Endothelial cell of umbilical vein (primary cell): ENCODE measurements at places on chromosomes 2 and 18. TPM values are rescaled to one million over a fixed set of nuclear protein-coding genes. Genes with fewer than 3 reads are reported as not detected.

GRCh38 chr2:42359304-42359964 lies 1.6 kb downstream of the COX7A2L start:
- peak overlapping the region; percentile 92 for H3K4me3 ChIP-seq
- DNase-seq: no peak
- H3K36me3 ChIP-seq: no peaks in the 10 kb centered on the region
- H3K4me1 ChIP-seq: peaks cover 18% of the 10 kb centered on the region
- no peaks in the 10 kb centered on the region for H3K27me3 ChIP-seq

- DNase-seq: no peak
- no peak overlapping the region for H3K27ac ChIP-seq
- no peaks in the 10 kb centered on the region for H3K27me3 ChIP-seq
- H3K36me3 ChIP-seq: no peaks in the 10 kb centered on the region
- H3K4me3 ChIP-seq: no peak overlapping the region
- H3K4me1 ChIP-seq: no peaks in the 10 kb centered on the region
Measured at GRCh38 chr2:227022608-227023007, 141.4 kb downstream of the COL4A4 start.

DNA sequence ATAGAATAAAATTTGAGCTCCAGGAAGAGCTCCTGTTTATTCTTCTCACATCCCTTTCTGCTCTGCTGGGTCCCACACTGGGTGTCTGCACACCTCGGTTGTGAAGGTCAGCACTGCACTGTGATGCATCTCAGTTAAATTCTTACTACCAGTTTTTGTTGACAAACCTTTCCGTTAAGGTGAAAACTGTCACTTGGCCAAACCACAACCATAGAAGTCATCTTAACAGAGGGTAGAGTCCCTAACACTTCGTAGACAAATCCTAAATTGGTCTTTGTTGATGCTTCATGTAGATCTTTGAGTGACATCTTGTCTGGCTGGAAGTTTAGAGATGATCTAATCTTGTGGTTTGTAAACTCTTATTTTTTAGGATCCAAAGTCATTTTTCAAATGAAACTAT lies 167.4 kb upstream of the MAP3K20 start:
- no peak overlapping the region for H3K27ac ChIP-seq
- no peak for DNase-seq
- H3K27me3 ChIP-seq: peaks cover 4% of the 10 kb centered on the region
- H3K36me3 ChIP-seq: no peaks in the 10 kb centered on the region
- H3K4me1 ChIP-seq: no peaks in the 10 kb centered on the region

- H3K4me3 ChIP-seq: no peak overlapping the region
- no peaks in the 10 kb centered on the region for H3K27me3 ChIP-seq
- no peaks in the 10 kb centered on the region for H3K36me3 ChIP-seq
Measured at GRCh38 chr18:46369323-46369722, 265.1 kb downstream of the HAUS1 start.

DNA sequence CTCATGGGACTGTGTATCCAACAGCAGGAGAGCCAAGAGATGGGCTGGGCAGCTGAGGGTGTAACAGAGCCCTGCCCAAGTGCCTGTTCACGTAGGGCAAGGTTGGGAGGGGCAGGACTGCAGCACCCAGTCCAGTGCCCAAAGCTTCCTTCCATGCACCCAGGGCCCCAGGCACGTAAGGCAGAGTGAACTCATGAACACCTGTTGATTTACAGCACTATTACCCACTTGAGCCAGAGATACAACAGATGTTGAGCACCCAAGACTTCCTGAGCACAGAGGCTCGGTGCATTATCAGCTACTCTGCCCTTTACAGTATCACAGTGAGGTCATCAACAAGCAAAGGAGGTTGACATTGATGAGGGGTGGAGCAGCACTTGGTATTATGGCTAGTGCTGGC lies 50.2 kb upstream of the FHL2 start:
- no peaks in the 10 kb centered on the region for H3K4me1 ChIP-seq
- H3K27me3 ChIP-seq: peaks cover 3% of the 10 kb centered on the region
- H3K27ac ChIP-seq: no peak overlapping the region

- peak; percentile 87 for DNase-seq
- H3K36me3 ChIP-seq: no peaks in the 10 kb centered on the region
- H3K4me1 ChIP-seq: peaks cover 29% of the 10 kb centered on the region
- H3K4me3 ChIP-seq: no peak overlapping the region
- peak overlapping the region; percentile 95 for H3K27ac ChIP-seq
Measured at GRCh38 chr18:9321736-9322135, 12.8 kb upstream of the TWSG1 start.

DNA sequence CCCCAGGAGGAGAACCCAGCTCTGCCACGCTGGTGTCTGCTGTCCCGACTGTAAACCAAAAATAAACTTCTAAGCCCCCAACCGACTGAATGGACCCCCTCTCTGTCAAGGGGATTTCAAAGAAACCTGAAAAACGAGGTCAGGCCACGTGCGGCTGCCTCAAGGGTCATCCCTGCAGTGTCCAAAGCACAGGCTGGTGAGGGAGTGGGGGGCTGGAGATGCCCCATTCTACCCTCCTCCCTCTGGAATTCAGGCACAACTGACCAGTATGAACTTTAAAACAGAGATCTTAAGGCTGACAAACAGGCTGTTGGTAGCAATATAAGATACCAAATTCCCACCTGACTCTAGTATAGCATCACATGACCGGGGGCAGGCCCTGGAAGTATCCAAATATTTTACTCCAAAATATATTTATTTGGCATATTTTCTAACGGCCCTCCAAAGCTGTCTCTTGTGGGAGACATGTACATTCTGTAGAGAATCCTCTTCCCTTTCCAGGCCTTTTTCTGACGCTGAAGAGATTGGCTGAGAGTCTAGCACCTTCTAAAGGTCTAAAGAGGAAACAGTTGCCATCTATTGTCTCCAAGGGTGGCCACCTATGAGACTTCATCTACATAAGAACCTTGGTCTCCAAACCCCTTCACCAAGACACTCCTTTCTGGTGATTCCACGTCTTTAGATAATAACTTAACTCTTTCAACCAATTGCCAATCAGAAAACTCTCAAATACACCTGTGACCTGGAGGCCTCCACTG lies 40.4 kb upstream of the CTDP1 start:
- H3K36me3 ChIP-seq: no peaks in the 10 kb centered on the region
- no peak overlapping the region for H3K4me3 ChIP-seq
- H3K27ac ChIP-seq: no peak overlapping the region
- DNase-seq: no peak

DNA sequence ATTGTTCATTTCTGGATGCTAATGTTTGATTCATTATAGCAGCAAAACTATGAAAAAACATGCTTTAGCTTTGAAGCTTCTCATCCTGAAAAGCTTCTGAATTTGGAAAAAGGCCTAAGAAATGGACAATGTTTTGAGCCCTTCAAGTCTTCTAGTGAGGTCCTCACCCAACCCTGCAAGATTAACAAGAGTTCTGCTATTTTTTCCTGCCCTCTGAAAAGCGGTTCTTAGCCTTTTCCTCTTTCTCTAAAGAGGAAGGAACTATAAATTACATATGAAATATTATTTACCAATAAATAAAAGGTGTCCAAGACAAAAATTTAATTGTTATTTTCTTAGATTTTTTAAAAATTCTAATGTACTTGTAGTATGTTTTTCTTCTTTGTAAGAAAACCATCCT lies 19.9 kb upstream of the CDH19 start:
- no peaks in the 10 kb centered on the region for H3K36me3 ChIP-seq
- peaks cover 11% of the 10 kb centered on the region for H3K4me1 ChIP-seq
- DNase-seq: no peak
- no peaks in the 10 kb centered on the region for H3K27me3 ChIP-seq
- no peak overlapping the region for H3K4me3 ChIP-seq

GRCh38 chr2:186827862-186828492 lies 21.0 kb downstream of the ZSWIM2 start:
- H3K4me3 ChIP-seq: no peak overlapping the region
- H3K4me1 ChIP-seq: no peaks in the 10 kb centered on the region
- no peaks in the 10 kb centered on the region for H3K36me3 ChIP-seq
- H3K27me3 ChIP-seq: no peaks in the 10 kb centered on the region
- no peak overlapping the region for H3K27ac ChIP-seq
- DNase-seq: peak; percentile 47

DNA sequence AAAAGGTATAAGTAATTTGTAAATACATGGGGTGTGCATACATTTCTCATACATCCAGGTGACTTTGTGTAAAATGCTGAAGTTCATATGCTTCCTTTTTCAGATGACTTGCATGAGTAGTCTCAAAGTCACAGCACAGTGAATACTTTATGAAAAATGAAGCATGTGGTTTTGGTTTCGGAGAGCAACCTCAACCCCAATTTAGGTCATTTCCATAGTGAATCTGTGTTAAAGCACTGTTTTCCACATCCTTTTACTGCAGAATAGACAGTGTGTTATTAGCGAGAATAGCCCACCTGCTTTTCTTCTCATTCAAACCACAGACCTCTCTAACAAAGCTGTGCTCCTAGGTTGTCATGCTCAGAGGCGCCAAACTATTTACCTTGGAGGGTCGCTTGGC lies 204.4 kb upstream of the RASGRP3 start:
- H3K36me3 ChIP-seq: no peaks in the 10 kb centered on the region
- H3K27ac ChIP-seq: no peak overlapping the region
- no peak overlapping the region for H3K4me3 ChIP-seq
- no peak for DNase-seq
- no peaks in the 10 kb centered on the region for H3K27me3 ChIP-seq
- peaks cover 12% of the 10 kb centered on the region for H3K4me1 ChIP-seq

Gene CSRNP3
- not detected in 2 replicates for polyA plus RNA-seq

Gene KIAA2012
- polyA plus RNA-seq: not detected in 2 replicates

Gene SELENOI
- polyA plus RNA-seq: 4.8 and 10.8 TPM in 2 replicates
